ENCODE measurements at places on chromosomes 4 and X.

DNA sequence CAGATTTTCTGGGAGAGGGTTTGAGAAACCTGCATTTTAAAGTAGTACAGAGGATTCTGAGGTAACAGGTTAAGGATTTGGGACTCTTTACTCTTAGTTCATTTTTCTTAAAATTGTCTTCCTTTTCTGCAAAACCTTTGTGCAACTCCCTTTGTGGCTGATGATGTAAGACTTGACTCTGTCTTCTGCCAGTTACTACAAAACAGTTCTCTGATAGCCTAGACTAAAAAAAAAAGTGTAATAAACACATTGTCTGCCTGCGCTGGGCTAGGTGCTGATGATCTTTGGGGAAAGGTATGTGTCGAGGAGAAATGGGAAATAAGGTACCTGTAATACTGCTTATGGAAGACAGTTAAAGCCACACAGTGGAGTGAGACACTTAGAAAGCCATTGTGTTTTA, 28.7 kb downstream of the IL13RA1 start:
- DNase-seq, result no peak

GRCh38 chr4:101987623-101988243, 197.2 kb downstream of the BANK1 start:
- no peak for DNase-seq

GRCh38 chr4:108359130-108359985, 190.6 kb upstream of the LEF1 start:
- no peak for DNase-seq

DNA sequence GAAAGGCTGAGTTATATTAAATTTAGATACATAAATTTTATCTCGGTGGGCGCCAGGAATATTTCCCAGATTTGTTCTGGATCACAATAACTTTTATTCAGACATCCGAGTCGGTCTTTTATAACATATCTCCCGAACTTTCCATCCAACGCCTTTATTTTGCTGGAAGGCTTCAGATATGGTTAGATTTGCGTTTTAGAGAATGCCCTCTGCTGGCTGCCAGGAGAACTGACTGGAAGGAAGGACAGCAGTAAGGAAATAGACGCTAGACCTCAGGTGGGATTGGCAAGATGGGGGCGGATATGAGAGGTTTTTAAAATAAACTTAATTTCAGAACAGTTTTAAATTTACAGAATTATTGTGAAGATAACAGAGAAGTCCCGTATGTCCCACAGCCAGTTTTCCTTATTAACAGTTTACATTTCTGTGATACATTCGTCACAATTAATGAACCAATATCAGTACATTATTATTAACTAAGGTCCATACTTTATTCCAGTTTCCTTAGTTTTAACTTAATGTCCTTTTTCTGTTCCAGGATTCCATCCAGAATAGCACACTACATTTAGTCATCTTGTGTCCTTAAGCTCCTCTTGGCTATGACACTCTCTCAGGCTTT, 4.6 kb upstream of the KANTR start:
- DNase-seq, result no peak

DNA sequence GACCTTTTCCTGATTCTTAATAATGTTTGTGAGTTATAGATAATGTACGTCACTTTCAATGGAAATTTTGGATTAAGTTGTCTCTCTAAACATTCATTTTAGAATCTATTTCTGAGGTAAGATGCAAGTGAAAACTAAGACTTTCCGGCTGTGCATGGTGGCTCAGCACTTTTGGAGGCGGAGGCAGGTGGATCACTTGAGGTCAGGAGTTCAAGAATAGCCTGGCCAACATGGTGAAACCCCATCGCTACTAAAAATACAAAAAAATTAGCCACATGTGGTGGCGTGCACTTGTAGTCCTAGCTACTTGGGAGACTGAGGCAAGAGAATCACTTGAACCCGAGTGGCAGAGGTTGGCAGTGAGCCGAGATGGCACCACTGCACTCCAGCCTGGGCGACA, 524.6 kb upstream of the SLIT2 start:
- no peak for DNase-seq

DNA sequence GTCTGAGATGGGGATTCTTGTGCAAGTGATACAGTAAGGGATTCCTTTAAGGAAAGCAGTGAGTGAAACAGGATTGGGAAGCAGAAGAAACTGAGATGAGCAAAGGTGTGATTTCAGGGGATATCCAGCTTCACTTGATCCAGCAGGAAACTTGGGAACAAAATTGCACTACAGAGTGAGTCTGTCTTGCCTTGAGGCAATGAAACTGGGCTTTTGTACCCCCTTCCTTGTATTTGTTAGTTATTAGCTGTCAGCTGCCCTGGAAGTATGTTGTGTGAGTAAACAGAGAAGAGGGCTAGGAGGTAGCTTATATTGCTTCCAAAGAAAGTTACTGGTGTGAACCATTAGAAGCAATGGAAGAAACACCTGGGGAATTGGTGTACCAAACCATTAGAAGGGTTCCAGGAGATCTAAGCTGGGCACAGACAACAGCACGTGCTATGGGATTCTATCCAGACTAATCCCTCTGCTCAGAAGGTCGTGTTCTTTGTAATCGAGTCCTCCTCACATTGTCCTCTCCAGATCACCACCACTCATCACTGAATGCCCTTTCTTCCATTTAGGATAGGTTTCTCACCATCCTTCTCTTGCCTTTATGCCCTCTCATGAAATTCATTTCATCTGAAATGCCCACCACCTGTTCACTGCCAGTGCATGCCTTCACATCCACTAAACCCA, 76.0 kb downstream of the PDLIM5 start:
- no peak for DNase-seq

DNA sequence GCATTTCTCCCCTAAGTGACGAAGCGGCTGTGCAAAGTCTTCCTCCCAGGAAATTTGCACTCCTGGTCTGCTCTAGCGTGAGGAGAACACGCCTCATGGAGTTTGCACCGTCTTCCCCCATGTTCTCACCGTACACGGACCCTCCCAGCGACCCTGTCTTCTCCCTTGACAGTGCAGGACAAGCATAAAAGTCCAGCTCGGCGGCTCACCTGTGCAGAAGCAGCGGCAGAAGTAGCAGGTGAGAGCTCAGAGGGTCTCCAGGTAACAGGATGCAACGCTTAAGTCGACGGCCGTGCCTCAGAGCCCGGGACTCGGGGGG, 314 bp downstream of the P2RY8 start:
- no peak for DNase-seq

DNA sequence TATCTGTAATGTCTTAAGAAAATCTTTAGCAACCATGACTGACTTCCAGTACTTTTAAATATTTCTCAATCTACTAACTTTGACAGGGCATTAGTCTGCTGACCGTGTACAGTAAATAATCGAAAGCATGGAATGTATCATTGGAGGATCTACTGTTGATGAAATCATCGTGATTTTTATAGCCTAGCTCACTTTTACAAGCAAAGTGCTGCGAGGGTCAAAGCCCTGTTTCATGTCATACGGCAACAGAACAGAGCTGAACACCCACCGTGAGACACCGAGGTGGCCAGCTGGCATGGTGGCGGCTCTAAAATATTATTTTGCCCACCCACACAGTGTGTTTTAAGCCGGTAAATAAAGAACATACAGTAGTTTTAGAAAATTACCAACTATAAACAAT, 679.3 kb downstream of the FAT4 start:
- DNase-seq, result no peak

- no peak for DNase-seq
Observed at GRCh38 chr4:75973766-75974165, 17.0 kb downstream of the SDAD1 start.

DNA sequence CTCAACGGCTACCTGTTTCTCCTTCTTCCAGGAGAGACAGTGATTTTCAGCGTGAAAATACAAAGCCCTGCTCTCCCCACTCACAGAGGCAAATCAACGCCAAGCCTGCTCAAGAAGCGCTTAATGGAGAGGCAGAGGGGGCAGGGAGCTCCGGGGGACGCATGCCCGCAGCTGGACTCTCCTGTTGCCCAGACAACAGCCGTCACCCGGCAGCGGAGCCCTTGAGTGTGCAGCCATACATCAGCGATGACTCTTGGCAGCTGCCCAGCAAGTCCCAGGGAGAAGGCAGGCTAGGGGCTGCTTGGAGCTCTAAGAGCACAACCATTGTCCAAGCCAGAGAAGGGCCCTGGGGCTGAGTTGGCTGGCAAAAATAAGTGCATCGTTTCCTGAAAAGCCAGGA, 71.0 kb upstream of the AFAP1 start:
- DNase-seq, result no peak

GRCh38 chr4:103422467-103423219, 224.5 kb upstream of the CENPE start:
- DNase-seq, result no peak

- DNase-seq, result no peak
Observed at GRCh38 chr4:27635936-27636913, 775.6 kb downstream of the STIM2 start.

GRCh38 chr4:98775672-98776071, 117.3 kb upstream of the TSPAN5 start:
- DNase-seq, result no peak

- no peak for DNase-seq
Observed at GRCh38 chr4:160927311-160927710, 1236.5 kb downstream of the FSTL5 start.

- DNase-seq, result no peak
Observed at GRCh38 chr4:131207589-131207988, 1941.5 kb upstream of the PCDH10 start.

DNA sequence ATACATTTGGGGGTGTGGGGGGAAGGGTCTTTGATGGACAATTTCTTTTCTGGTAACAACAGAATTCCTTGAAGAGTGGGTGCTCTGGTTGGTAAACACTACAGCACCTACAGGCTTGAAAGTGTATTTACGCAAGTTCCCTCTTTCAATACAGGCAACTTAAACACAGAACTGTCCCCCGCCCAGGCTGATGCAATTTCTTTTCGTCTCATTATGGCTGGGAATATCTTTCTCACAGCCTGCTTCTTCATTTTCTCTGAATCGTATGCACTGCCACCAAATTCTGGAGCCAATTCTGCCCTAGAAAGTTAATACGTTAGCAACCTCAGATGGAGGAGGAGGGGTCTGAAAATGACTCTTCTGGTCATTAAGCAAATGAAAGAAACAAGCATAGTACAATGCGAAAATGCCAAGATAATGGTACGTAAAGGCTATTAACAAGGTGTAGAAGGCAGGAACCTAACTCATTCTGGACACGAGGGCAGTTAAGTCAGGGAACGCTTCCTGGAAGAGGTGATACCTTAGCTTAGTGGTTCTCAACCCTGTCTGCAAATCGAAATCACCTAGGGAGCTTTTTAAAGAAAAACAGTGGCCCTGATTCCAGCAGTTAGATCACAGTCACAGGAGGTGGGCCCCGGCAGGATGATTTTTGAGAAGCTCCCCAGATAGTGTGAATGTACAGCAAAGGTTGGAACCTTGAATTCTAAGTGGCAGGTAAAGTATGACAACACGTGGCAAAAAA, 1.0 kb downstream of the AGA start:
- no peak for DNase-seq
